ENCODE measurements at places on chromosomes 7 and 10.

DNA sequence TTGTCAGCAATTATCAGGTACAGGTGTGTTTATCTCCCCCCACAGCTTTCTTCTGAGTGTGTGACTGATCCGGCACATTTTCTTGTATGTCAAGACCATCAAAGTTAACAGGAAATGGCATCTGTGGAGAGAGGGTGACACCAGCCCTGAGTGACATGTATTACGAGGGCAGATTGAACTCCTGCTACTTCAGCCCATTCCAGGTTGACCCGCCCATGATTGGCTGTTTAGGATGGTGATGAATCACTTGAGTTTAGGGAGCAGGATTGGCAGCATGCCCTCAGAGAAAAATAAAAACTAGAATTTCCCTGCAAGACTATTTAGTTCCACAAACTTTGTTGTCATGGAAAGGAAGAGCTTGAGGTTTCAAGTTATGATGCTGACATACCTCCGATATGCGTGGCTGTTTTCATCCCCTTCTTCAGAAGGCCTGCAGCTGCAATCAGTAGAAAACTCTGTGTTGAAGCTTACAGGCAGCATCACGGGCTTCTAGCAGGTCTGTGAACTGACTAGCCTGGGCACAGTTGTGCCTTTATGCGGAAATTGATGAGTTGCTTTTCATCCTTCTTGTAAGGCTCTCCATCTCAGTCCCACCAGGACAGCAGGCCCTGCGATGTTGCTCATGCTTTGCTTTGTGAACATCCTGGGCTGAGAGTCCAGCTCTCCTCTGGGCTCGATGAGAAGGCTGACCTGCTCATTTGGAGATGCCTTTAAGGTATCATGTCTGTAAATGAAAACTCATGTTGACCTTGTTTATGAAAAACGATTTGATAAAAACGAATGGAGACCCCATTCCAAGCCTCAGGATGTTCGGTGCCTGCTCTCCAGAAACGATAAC lies 8.0 kb upstream of the CELF2 start:
- no peak for DNase-seq

DNA sequence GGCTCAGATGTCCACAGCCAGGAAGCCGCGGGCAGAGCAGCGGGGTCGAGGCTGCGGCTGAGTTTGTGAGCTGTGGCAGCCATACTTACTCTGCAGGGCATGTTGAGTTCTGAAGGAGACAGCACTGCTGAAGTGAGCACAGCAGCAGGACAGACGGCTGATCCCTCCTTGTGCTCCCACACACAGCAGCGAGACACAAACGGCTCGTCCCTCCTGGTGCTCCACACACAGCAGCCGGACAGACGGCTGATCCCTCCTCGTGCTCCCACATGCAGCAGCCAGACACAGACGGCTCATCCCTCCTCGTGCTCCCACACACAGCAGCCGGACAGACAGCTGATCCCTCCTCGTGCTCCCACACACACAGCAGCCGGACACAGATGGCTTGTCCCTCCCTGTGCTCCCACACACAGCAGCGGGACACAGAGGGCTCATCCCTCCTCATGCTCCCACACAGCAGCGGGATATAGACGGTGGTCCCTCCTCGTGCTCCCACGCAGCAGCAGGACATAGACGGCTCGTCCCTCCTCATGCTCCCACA lies 305.1 kb downstream of the PTPRN2 start:
- no peak for DNase-seq

DNA sequence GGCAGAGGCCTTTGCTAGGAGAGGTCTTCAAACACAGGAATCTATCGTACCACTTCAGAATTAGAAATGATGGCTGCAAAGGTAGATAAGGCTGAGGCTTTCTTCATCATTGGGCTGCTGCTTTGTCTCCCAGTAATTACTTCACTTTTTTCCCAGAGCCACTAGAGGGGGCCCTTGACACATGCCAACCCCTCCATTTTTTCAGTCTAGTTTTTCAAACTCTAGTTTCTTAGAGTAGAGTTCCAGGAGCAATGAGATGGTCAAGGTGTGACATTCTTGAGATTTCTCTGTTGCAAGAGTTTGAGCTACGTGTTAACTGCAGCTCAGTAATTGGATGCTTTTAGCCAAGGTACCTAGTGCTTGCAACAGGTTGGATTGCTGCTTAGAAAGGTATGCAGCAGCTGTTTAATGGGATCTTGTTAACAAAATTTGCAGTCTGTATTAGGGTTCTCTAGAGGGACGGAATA lies 33.8 kb upstream of the RBM20 start:
- DNase-seq, result peak; percentile 60

GRCh38 chr10:113515601-113516000 lies 37.3 kb upstream of the HABP2 start:
- no peak for DNase-seq

DNA sequence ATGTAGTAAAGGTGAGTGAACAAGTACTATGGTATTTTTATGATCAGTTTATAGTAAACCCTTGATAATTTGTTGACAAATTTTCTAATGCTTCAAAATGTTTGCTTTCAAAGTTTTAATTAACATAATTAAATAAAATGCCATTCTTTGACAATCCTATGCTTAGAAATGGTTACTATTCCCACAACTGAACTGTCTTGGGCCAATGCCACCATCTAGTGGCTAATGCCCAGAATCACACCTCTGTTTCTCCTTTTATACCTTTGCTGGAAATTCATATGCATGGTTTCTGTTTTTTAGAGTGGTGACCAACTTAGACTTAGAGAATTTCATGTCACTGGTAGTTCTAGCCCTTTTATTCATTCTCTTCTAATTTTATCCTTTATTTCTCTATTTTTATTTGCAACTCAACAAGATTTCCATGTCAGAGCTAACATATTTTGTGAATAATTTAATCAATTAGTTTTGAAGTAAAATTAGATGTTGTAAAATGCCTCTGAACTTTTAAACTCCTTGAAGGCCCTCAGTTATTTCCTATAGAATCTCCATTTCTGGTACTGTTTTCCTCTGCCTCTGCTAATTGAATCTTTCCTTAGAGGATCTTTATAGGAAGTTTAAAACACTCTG lies 31.1 kb downstream of the PCGF5 start:
- peak; percentile 60 for DNase-seq

DNA sequence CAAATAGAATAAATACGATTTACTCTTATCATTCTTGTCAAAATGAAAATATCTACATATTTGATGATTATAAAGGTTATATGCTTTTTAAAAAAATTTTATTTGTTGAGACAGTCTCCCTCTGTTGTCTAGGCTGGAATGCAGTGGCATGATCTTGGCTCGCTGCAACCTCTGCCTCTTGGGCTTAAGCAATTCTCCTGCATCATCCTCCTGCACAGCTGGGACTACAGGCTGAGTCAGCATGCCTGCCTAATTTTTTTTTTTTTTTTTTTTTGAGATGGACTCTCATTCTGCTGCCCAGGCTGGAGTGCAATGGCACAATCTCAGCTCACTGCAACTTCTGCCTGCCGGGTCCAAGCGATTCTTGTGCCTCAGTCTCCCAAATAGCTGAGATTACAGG lies 48.9 kb downstream of the PUS7 start:
- DNase-seq, result no peak

- peak; percentile 14 for DNase-seq
Measured at GRCh38 chr10:102120991-102121738, 997 bp upstream of the LDB1 start.

DNA sequence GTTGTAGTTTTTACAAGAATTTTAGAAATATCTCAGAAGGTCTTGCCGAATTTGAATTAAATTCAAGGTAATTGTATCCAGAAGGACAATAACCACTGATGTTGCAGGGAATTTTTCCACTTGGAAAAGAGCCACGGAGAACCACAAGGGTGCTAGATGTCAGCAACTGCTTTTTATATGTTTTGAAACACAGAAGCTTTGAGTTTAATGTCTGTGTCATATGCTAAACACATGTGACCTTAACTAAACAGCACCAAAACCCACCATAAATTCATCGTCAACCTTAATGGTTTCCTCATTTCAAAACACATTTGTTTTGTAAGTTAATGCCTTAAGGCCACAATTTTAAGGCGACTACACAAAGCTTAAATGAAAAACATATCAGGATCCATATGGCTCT lies 106.9 kb downstream of the COL28A1 start:
- DNase-seq, result no peak

DNA sequence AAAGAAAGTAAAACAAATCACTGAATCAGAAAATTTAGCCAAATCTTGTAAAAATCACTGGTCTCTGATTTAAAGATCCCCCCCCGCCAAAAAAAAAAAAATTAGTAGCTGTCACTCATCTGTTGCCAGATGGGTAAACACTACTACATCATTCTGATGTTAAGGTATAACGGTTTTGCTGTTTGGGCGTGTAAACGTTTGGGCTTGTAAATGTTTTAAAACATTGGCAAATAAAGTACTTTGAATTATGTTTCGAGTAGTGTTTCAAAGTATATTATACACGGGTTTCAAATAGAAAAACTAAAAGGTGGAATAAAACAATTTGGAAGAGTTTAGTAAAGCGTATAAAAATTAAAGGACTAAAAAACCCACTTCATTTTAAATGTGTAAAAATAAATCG lies 1.5 kb downstream of the TMEM229A start:
- DNase-seq, result no peak

GRCh38 chr7:131753620-131754222 lies 197.3 kb upstream of the PODXL start:
- no peak for DNase-seq

GRCh38 chr10:22314852-22315251 lies 1.3 kb upstream of the COMMD3 start:
- no peak for DNase-seq

DNA sequence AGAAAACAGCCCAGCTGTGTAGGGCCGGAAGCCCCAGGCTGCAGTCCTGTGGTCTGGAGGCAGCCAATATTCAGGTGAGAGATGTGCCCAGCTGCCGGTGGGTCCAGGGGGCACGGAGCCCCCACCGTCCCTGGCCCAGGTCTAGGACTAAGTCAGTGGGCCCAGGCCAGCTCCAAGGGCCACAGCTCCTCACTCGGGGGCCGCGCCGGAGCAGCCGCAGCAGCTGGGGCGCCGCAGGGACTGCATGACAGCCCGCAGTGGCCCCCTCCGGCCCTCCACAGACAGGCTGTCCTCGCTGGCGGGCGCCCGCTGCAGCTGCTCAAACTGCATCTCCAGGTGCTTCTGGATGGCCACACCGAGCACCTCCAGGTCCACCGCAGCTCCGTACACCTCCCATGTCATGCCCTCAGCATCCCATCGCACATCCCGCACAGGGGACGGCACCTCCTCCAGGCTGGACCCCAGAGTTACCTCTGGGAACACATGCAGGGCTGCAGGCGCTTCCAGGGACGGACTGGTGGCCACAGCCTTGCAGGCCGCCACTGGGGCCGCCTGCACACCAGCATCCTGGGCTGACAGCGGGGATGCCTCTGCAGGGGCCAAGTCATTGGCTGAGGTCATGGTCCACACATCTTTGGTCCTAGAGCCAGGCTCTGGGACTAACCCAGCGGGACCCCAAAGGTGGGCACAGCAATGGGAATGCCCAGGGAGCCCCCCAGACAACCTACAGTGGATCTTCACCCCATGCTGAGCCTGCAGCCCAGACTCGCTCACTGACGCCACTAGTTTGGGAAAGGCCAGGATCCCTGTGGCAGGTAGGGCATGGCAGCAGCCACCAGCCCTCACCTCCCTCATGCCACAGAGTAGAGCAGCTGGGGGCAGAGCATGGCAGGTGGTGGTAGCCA lies 7.0 kb downstream of the GPRIN2 start:
- no peak for DNase-seq

DNA sequence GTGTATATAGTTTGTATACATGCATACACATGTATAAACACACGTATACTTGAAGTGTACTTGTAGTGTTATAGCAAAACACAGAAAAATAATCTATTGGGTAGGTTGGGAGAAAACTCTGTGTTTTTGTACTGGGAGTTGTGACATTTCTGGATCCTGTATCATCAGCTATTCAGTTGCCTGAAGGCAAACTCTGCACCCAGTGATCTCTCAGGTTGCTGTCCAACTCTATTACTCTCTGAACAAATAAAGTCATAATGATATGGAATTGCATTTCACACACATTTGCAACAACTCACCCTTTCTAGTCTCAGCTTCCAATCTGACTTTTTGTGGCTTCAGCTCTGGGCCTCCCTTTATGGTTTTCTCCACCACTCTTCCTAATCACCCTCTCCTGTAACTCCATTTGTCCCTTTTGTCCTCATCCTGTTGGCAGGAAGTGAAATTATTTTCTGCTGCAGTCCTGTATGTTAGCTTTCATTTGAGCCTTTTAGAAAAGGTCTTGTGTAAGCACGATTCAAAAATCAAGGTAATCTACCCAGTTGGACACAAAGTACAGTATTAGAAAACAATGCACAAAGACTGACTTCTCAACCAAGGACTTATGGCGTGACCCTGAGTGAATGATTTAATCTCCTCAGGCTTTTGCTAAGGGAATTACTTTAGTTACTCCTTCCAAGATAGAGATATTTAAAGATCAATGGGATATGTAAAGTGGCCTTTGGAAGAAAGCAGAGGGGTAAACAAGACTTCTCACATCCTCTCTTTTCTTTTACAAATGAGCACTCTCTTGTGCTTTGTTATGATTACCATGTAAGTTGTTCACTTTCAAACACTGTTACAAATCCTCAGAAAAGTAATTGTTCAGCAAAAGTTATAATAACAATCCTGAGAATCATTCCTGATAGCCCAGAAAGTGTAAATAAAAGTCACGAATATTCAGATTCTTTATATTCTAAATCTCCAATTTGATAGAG lies 249.1 kb downstream of the KCND2 start:
- DNase-seq, result no peak

DNA sequence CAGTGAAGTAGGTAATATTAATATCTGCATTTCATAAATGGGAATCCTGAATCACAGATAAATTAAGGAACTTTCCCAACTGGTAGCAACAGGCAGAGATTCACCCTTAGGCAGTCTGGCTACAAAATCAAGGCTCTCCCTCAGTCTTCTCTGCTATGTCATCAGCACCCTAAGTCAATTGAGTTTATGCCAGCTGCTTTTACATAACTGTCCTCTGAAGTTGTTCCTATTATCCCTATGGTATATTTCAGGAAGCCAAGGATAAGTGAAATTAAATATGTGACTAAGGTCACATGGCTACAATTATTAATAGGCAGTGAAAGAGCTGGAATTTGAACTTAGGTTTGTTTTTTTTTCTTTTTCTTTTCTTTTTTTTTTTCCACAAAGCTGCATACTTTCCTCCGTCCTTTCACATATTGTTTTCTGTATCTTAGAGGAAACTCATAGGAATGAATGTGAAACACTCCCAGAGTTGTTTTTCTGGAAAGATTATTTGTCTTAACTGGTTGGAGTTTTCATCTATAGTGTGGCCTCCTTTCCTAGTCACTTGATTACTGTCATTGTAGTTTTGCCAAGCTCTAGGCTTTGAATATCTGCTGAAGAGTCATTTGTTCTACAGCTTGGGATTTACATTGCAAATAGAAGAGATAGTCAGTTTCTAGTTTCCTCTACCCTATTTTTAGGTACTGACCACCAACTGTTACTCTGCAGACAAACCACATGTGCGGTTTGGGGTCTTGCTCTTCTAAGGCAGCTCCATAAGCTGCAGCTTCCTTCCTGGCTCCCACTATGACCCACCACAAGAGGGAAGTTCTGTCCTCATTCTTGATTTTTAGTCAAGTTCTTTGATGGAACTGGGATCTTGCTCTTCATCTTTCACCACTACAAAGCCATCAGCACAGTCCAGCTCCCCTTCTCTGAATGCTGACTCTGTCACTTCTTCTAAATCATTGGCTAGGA lies 338.0 kb upstream of the KIAA1217 start:
- no peak for DNase-seq

- DNase-seq, result no peak
Measured at GRCh38 chr7:102834999-102835398, 77.8 kb upstream of the LRRC17 start.

- DNase-seq, result no peak
Measured at GRCh38 chr7:97734255-97734654, 2.4 kb downstream of the TAC1 start.
